Stimulated activated naive CD4-positive, alpha-beta T cell treated with Interleukin-2 at 50 U/mL for 16 hours (primary cell): ENCODE measurements at places on chromosomes 7 and 10.

DNA sequence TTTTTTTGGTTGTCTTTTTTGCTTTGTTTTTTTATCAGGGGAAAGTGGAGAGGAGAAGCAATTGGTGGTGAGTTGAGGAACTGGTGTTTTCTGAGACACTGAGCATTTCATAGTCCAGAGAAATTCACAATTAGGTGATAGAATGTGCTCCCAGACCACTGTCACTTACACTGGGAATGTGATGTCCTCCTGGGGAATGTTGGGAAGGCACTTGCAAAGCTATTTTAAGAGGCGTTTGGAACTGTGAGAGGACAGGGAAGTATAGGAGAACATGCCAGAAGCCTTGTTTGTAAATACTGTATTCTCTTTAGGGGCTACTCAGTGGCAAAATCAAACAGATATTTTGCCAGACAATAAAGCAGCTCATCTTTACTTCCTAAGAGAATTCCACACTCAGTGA is 16.0 kb downstream of the CHRM2 start:
- no peak for DNase-seq

DNA sequence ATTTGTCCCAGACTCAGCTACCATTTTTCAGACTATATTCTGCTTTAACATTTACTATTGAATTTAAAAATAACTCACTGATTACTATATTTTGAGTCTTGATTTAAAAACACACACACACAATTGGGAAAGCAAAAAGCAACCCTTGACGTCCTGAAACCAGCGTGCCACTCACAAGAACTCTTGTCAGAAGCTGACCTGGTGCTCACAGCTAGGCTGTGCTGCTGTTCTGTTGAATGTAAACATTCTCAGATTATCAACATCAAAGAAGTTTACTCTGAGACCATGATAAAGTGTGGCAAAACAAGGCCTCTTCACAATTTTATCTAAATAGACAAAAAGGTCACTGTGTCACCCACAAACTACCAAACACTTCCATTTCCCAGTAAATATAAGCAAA is 62.6 kb upstream of the CACNA2D1 start:
- no peak for DNase-seq

GRCh38 chr10:6578795-6579182 is 1.3 kb downstream of the PRKCQ start:
- DNase-seq: no peak

- DNase-seq: no peak
These were observed 67.4 kb downstream of the PDGFA start for GRCh38 chr7:452226-452751.

DNA sequence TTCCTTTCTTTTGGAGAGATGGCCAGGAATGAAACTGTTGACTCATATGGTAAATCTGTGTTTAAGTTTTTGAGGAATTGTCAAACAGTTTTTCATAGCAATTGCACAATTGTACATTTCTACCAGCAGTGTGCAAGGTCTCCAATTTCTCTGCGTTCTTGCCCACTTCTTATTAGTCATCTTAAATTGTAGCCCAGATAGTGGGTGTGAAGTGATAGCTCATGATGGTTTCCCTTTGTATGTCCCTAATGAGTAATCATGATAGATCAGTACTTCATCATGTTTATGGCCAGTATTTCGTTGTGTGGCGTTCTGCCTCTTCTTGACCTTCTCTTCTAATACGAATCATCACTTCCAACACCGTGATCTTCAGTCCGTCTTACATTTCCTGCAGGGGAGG is 136.3 kb downstream of the DOCK1 start:
- no peak for DNase-seq

DNA sequence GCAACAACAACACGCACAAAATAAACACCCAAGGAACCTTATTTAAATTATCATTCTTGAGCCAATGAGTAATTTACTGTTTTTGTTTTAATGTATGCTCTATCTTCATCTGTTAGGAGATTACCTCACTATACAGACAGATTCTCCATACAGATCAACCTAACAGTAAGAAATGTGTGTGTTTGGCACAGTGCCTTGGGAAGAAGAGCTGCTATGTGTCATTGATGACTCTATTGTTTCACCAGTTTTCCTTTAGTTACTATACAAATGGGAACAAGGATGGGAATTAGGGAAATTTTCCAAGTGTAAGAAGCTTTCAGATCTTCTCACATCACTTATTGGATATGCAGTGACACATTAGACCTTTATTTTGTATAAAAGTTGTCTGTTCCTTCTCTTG is 640.3 kb downstream of the NRG3 start:
- no peak for DNase-seq

DNA sequence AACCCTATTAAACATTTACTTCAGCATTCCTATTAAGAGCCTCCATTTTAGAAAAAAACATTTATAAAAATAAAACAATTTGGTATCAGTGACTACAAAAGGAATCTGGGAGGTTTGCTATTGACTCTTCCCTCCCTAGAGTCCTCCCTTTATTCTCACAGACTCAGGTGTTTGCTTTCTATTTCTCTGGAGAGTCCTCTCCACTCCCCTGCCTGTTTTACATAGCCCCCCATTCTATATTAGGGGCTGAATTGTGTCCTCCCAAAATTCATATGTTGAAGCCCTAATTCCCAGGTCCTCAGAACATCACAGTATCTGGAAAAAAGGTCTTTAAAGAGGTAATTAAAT is 69.8 kb downstream of the COA1 start:
- no peak for DNase-seq

GRCh38 chr7:15104411-15105092 is 202.0 kb upstream of the DGKB start:
- DNase-seq: no peak

DNA sequence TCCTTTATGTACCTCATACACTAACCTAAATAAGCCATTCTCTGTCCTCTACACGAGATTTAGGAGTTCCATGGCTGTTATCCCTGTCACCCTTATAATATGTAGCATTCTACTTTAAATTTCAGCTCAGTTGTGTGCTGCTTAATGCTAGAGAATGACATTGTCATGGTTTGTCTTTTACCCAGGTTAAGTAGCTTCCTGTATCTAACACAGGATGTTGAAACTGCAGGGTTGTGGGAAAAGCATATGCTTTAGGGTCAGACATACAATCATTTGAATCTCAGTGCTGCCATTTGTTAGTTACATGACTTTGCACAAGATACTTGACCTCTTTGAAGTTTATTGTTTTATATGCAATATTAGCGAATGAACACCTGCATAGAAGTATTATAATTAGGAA is 235.1 kb upstream of the CACNA2D1 start:
- DNase-seq: no peak

DNA sequence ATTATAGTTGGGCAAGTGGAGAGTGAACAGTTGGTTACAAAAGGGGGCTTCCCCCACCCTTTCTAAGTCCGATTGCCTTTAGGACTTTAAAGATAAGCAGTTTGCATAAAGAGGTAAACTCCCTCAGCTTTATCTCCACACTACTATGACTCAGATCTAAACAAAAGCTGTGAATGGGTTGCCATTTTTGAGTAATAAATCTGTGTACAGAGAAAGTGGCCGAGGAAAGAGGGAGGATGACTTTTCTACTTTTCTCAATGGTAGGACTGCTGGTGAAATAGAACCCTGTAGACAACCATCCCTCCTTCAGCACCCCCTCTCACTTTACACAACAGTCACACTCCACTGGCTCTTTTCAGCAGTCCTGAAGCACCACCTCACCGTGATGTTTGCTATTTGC is 71.2 kb downstream of the DNMBP start:
- DNase-seq: no peak

DNA sequence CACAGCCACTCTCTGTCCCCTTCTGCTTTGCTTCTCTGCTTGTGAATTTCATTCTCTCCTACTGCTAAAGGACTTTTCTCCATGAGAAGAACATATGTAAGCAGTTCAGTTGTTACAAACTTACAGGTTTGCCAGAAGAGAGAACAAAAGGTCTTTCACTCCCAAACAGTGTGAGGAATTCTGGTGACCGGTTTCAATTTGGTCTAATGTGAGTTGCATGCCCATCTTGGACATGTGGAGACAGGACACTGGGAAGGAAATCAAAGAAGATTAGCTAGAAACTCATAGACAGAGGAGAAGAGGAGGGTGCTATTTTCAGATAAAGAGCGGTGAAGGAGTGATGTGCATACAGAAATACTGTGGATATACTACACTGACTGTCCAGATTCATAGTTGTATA is 209.5 kb upstream of the INHBA start:
- no peak for DNase-seq

DNA sequence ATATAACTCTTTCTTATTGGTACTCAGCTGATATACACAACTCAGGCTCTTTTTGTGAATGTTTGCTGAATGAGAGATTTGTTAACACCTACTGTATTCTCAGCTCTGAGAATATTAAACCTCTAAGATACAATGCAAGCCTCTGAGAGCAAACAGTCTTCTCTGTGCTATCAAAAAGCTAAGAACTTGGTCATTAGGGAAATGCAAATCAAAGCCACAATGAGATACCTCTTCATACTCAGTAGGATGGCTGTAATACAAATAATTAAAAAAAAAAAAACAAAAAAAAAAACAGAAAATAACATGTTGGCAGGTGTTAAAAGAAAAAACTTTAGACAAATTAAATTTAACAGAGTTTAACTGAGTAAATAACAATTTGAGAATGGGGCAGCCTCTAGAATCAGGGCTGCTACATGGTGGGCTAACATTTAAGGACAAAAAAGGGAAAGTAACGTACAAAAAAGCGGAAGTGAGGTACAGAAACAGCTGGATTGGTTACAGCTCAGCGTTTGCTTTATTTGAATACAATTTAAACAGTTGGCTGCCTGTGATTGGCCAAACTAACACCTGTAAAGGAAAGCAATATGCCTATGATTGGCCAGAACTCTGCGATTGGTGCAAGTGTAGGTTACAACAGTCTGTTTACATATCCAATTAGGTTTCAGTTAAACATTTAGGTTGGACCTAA is 14.8 kb upstream of the MTURN start:
- no peak for DNase-seq

DNA sequence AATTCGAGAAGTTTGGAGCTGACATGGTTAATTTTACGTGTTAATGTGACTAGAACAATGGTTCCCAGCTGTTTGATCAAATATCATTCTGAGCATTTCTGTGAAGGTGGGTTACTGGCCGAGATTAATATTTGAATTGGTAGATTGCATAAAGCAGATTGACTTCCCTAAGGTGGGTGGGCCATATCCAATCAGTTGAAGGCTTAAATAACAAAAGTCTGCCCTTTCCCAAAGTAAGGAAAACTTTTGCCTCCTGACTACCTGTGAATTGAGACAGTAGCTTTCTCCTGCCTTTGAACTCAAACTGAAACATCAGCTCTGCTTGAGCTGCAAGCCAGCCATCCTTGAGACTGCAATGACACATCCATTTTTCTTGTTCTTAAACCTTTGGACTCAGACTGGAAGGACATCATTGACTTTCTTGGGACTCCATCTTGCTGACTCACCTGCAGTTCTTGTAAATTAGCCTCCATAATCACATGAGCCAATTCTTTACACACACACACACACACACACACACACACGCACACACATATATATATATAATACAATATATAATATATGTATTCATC is 63.1 kb upstream of the LRRTM3 start:
- no peak for DNase-seq

DNA sequence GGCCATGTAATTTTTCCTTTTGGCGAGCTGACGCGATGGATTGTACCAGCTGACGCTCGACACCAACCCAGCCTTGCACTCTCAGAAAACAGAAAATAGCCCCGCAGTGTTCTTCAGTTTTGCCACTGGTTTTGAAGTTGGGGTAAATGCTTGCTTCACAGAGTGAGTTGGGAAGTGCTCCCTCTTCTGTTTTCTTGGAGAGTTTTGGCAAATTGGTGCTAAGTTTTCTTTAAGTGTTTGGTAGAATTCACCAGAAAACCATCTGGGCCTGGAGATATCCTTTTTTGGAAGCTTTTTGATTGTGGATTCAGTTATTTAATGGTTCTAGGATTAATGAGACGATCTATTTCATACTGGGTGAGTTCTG is 252.8 kb downstream of the ELFN1 start:
- no peak for DNase-seq

- DNase-seq: no peak
These were observed 204.1 kb downstream of the ZNF365 start for GRCh38 chr10:62578301-62578700.

DNA sequence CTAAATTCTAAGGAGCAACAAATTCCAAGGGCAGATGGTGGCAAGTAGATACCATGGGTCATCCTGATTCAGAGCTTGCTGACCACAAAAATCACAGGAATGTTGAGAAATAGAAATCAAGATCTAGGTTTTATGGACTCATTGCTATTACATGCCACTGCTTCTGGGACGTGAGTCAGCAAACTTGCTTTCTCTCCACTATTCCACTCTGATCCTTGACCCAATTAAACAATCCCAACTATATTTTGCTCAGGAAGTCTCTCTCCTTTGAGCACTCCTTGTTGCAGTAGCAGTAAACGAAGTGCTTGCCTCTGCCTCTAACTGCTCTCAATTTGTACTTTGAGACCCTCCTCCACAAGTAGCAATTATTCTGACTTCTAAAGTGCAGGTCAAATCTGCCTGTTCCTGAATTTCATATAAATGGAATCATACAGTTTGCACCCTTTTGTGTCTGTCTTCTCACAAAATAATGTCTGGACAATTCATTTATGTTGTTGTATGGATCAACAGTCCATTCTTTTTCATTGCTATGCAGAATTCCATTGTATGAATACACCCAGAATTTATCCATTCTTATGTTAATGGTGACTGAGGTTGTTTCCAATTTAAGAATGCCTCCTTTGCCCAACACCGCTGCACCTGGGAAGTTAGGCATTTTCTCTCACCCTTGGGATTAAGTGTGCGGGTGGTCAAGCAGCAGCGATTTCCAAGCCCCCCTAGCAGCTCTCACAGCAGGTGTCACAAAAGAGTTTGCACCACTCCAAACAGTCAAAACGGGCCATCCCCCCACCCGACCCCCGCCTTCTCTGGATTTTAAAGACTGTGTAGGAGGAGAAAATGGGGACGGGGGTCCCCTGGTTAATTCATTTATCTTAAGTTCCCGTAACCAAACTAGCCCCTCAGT is 35.9 kb downstream of the ACSM6 start:
- no peak for DNase-seq
